Fibroblast of skin of scalp (primary cell): ENCODE measurements at places on chromosomes 6 and 20.

- DNase-seq: no peak
These were observed 29.8 kb upstream of the TPBG start for GRCh38 chr6:82333781-82334180.

DNA sequence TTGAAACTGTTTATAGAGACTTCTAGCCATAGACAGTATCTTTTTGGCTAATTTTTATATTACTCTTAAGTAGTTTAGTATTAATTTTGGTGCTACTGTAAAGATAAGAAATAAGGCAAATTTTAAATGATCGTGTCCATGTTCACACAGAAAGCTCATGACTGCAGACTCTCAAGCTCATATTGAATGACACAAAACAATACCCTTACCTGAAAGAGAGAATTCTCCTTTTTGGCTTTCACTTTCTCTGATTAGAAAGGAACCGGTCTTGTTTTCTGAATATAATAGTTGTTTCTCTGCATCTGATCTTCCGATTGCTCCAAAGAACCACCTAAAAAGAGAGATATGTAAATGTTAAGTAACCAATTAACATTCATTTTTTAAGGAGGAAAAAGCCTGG, 57.0 kb downstream of the FRK start:
- DNase-seq: no peak

GRCh38 chr6:163695414-163695864, 280.9 kb downstream of the QKI start:
- no peak for DNase-seq

DNA sequence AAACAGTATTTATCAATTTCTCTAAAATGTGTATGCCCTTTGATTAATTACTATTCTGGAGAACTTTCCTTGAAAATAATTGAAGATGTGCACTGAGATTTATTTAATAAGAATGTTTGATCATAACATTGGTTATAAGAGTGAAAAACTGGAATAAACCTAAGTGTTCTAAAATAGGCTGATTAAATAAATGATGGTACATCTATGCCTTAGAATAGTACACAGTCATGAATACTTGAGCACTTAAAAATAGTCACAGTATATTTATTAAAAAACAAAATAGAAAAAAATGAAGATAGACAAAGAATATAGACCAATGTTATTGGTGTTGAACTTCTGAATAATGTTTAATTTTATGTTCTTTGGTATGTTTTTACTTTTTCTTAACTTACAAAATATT, 93.0 kb downstream of the ZNF217 start:
- DNase-seq: no peak

GRCh38 chr6:142071981-142072380, 60.7 kb upstream of the GJE1 start:
- DNase-seq: no peak

GRCh38 chr6:41935193-41935574, 6.4 kb downstream of the CCND3 start:
- DNase-seq: no peak
